ENCODE measurements at places on chromosomes 7 and 10. TPM values are rescaled to one million over a fixed set of nuclear protein-coding genes. Genes with fewer than 3 reads are reported as not detected.

CLEC2L gene
- polyA plus RNA-seq = 0.61 TPM

KCND2 gene
- polyA plus RNA-seq = 2.0 TPM

PNLIP gene
- polyA plus RNA-seq = not detected

FOXP2 gene
- polyA plus RNA-seq = 13.3 TPM

GSAP gene
- polyA plus RNA-seq = 9.2 TPM

GCK gene
- 3.7 TPM for polyA plus RNA-seq

SPDYE2 gene
- 8.2 TPM for polyA plus RNA-seq

TMEM273 gene
- polyA plus RNA-seq = 2.7 TPM

C7orf57 gene
- polyA plus RNA-seq = 0.68 TPM

LRIT1 gene
- polyA plus RNA-seq = not detected

LDB3 gene
- 1.1 TPM for polyA plus RNA-seq

ADARB2 gene
- 1.2 TPM for polyA plus RNA-seq

CHN2 gene
- 15.8 TPM for polyA plus RNA-seq

MRPS24 gene
- polyA plus RNA-seq = 80.7 TPM

MUC3A gene
- polyA plus RNA-seq = 0.19 TPM

TMEM139 gene
- polyA plus RNA-seq = 74.8 TPM

SMC3 gene
- 79.6 TPM for polyA plus RNA-seq

PRSS58 gene
- not detected for polyA plus RNA-seq

MRPS16 gene
- 96.8 TPM for polyA plus RNA-seq

LRRC4 gene
- 9.1 TPM for polyA plus RNA-seq

TRIL gene
- polyA plus RNA-seq = 56.4 TPM

KBTBD2 gene
- 53.0 TPM for polyA plus RNA-seq

All from left renal cortex interstitium (tissue), 4 donors.